Calu3 (cell line): ENCODE measurements at places on chromosomes 2 and 18.

DNA sequence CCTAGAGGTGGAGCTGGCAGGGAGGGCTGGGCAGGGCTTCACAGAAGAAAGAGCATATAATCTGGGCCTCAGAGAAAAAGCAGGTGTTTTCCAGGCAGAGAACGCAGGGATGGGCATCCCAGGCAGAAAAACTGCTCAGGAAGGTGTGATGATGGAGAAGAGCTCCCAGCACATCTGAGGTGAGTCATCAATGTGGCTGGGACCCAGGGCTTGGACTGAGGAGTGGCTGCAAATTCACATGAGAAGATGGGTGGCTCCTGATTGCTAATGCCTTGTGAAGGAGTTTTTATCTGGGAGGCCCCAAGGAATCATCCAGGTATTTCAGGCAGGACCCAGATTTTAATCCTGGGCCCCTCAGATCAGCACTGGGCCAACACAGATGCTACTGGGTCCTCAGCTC lies 10.2 kb downstream of the IL1F10 start:
- DNase-seq, result peak; percentile 53

- DNase-seq, result no peak
These were observed 8.5 kb downstream of the GEN1 start for GRCh38 chr2:17762451-17762850.

DNA sequence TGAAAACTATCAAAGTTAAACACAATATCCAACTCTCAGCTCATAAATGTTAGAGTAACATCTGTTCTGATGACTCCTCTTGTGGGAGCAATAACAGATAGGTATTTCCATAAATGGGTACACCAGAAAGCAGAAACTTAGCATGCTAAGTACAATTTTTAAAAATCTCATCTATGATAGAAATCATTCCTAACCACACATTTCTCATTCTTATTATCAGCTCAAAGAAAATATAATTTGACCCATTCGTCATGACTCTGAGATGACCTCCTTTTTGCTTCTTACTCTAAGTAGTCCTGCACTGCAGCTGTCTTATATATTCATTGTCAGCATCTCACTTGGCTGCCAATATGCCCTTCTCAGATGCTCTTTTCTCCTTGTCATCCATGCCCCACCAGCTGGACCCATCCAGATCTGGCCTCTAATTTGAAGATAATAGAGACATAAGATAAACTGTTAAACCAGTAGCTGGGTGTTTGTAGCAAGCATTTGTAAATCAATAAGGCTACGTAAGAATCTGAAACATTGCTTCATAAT lies 298.3 kb downstream of the KCNS3 start:
- no peak for DNase-seq

GRCh38 chr2:122255924-122256323 lies 500.5 kb downstream of the TSN start:
- DNase-seq, result no peak

DNA sequence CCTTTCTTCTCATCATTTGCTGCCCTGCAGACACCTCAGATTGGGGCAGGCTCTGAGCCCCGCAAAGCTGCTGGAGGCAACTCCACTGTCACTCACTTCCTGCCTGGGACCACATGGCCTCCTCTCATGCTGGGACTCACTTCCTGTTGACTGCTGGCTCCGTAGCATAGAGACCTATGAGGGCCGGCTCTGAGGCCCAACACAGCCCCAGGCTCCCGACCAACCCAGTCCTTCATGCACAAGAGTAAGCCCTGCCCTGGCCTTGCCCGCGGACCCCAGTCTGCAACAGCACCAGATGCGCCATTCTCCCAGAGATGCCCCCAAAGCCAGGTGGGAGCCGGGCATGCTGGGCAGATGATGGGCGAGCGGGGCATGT lies 55.7 kb downstream of the DNMT3A start:
- no peak for DNase-seq
